ENCODE measurements at places on chromosomes 3 and 15.

DNA sequence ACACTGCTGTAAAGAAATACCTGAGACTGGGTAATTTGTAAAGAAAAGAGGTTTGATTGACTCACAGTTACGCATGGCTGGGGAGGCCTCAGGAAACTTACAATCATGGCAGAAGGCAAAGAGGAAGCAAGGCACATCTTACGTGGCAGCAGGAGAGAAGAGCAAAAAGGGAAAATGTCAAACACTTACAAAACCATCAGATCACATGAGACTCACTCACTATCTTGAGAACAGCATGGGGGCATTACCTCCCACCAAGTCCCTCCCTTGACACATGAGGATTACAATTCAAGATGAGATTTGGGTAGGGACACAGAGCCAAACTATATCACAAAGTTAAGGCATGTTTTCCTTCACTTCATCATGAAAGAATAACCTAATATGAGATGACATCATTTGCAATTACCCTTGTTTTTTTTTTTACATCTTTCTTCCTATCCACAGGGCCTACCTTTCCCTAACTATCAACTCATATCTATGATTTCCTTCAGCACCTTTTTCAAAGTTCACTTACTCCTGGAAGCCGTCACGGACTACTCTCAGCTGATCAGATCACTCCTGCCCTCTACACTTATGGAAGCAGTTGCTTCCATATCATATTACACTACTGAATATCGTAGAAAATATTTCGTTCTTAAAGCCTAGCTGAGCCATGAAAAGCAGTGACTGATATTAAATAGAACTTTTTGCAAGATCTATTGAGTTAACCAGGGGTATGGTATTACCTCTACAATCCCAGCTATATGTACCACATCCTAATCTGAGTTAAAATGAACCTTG lies 25.5 kb upstream of the ATP8B4 start:
- DNase-seq: no peak

- DNase-seq: peak; percentile 46
Observed at GRCh38 chr3:97736928-97737327, 27.6 kb upstream of the ARL6 start.

GRCh38 chr3:38125305-38126120 lies 11.4 kb downstream of the ACAA1 start:
- no peak for DNase-seq

- no peak for DNase-seq
Observed at GRCh38 chr3:46228260-46229242, 13.7 kb upstream of the CCR3 start.

DNA sequence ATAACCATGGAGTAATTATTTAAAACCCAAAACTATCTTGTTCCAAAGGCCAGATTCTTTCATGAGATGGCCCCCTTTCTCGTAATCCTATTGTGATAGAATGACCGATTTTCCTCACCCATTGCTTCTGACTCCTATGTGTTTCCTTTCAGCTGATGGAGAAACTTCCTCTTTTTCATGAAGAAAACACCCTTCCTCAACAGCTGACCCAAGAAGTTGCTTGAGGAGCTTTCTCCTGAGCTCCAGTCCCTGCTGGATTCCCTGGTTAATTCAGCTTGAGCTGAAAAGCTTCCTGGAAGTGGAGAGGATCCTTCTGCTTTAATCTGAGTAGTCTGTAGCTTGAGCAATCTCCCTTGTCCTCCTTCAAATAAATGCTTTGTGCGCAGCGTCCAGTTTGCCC lies 75.0 kb downstream of the BFSP2 start:
- DNase-seq: no peak

GRCh38 chr3:74465715-74466410 lies 148.6 kb downstream of the CNTN3 start:
- DNase-seq: no peak

- DNase-seq: no peak
Observed at GRCh38 chr3:14317057-14317553, 85.3 kb upstream of the SLC6A6 start.

DNA sequence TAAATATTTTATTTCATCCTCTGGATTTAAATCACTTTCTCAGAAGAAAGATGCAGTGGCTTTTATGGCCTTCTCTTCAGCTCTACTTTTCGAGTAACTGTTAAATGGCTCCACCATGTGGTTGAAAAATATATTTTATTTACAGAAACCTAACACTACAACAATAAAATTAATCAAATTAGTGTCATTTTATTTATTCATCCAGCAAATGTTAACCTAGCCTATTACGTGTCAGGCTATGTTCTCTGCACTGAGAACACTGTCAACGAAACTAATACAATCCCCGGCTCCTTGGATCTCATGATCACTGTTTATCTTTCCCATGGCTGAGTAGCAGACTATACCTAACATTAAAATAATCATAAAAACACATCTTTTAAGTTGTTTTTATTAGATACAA lies 148.0 kb upstream of the OSTN start:
- DNase-seq: no peak

- DNase-seq: no peak
Observed at GRCh38 chr3:46923559-46924350, 46.2 kb downstream of the PTH1R start.
